Osteoblast (primary cell): ENCODE measurements at places on chromosomes 16 and 17. TPM values are rescaled to one million over a fixed set of nuclear protein-coding genes. Genes with fewer than 3 reads are reported as not detected.
A peak's percentile ranks its signal among the peaks of the same experiment; 100 is the strongest.

- no peak overlapping the region for H3K4me3 ChIP-seq
- peaks cover 82% of the 10 kb centered on the region for H3K36me3 ChIP-seq
- no peak overlapping the region for H3K27ac ChIP-seq
- DNase-seq, result no peak
Observed at GRCh38 chr16:85659336-85659735, 29.4 kb downstream of the GINS2 start.

PRAC2 gene
- total RNA-seq, result not detected in 2 replicates

- no peak overlapping the region for H3K27ac ChIP-seq
- H3K4me3 ChIP-seq, result no peak overlapping the region
- no peaks in the 10 kb centered on the region for H3K4me1 ChIP-seq
- no peaks in the 10 kb centered on the region for H3K27me3 ChIP-seq
Observed at GRCh38 chr17:39527220-39527813, 66.0 kb downstream of the CDK12 start.

KRT14 gene
- total RNA-seq, result 12.3 and 23.0 TPM in 2 replicates

DNA sequence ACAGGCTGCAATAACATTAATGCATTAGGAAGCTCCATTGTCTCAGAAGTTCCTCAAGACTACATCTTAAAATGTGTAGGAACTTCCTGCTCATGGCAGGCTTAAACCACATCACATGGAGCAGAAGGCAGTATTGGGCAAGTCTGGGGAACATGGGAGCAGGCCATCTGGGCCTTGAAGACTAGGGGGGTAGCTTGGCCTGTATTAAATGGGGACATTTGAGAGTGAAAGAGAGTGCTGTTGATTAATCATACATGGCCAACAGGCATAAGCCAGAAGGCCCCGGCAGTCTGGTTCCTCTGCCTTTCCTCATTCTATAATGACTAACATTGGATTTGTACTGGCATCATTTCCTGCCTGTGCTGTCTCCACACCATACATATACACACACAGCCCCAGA is 25.2 kb upstream of the SLC5A11 start:
- DNase-seq, result peak; percentile 65
- H3K4me3 ChIP-seq, result no peak overlapping the region
- H3K27ac ChIP-seq, result peak overlapping the region; percentile 43
- peaks cover 14% of the 10 kb centered on the region for H3K4me1 ChIP-seq
- H3K36me3 ChIP-seq, result peaks cover 82% of the 10 kb centered on the region

DNA sequence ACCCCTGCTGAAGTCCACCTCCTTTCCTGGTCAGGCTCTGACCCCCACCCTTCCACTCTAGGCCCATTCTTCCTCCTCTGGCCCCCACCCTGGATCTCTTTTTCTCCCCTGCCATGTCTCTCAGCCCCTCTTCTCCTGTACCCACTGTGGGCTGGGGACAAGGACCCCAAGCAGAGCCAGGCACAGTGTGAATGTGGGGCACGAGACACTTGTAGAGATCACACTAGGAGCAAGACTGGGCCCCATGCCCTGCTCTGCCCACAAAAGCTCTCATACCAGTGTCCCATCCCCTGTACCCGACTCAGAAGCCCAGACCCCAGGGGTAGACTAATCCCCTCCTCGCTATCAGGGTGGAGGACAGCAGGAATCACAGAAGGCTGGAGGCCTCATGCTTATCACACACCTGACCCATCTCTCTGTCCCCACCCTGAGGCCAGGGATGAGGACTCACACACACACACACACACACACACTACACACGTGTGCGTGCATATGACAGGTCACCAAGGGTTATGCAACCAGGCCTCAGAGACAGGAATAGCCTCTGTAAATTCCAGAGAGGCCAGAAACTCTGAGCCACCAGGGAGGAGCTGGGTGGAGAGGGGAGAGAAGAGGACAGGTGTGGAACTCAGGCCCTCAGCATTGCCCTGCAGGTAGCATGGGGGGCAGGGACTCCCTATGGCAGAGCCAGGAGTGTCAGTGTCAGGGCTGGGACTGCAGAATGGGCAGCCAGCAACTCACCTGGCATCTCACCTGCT is 21.1 kb downstream of the ARHGAP27 start:
- no peak overlapping the region for H3K27ac ChIP-seq
- no peaks in the 10 kb centered on the region for H3K36me3 ChIP-seq
- no peaks in the 10 kb centered on the region for H3K4me1 ChIP-seq
- H3K4me3 ChIP-seq, result no peak overlapping the region
- DNase-seq, result peak; percentile 71
- peaks cover 7% of the 10 kb centered on the region for H3K27me3 ChIP-seq

- H3K36me3 ChIP-seq, result no peaks in the 10 kb centered on the region
- H3K4me1 ChIP-seq, result peaks cover 32% of the 10 kb centered on the region
- no peak overlapping the region for H3K4me3 ChIP-seq
- peak; percentile 34 for DNase-seq
- H3K27me3 ChIP-seq, result no peaks in the 10 kb centered on the region
Observed at GRCh38 chr16:72844225-72844920, 203.6 kb downstream of the ZFHX3 start.

- no peaks in the 10 kb centered on the region for H3K4me1 ChIP-seq
- DNase-seq, result no peak
- peaks cover 31% of the 10 kb centered on the region for H3K36me3 ChIP-seq
- no peak overlapping the region for H3K4me3 ChIP-seq
Observed at GRCh38 chr17:7674934-7675333, 12.4 kb downstream of the TP53 start.

GRCh38 chr16:49283376-49284049 is 1.9 kb upstream of the CBLN1 start:
- H3K4me3 ChIP-seq, result no peak overlapping the region
- H3K36me3 ChIP-seq, result no peaks in the 10 kb centered on the region
- no peak overlapping the region for H3K27ac ChIP-seq
- H3K4me1 ChIP-seq, result no peaks in the 10 kb centered on the region
- H3K27me3 ChIP-seq, result peaks cover 41% of the 10 kb centered on the region

KDM6B gene
- total RNA-seq, result 5.6 and 12.3 TPM in 2 replicates

KRTAP9-1 gene
- total RNA-seq, result not detected in 2 replicates

SLC38A8 gene
- total RNA-seq, result not detected in 2 replicates

- H3K27ac ChIP-seq, result no peak overlapping the region
- no peak overlapping the region for H3K4me3 ChIP-seq
- peak; percentile 88 for DNase-seq
- H3K27me3 ChIP-seq, result no peaks in the 10 kb centered on the region
- peaks cover 57% of the 10 kb centered on the region for H3K36me3 ChIP-seq
Observed at GRCh38 chr16:67963662-67964321, 4.6 kb downstream of the SLC12A4 start.

- H3K27me3 ChIP-seq, result no peaks in the 10 kb centered on the region
- peaks cover 76% of the 10 kb centered on the region for H3K4me1 ChIP-seq
- no peaks in the 10 kb centered on the region for H3K36me3 ChIP-seq
- H3K27ac ChIP-seq, result peak overlapping the region; percentile 61
- peak overlapping the region; percentile 94 for H3K4me3 ChIP-seq
Observed at GRCh38 chr16:67245674-67246080, 1.6 kb downstream of the FHOD1 start.

ATP1B2 gene
- under 0.01 TPM in 1 of 2 replicates, not detected in the other for total RNA-seq

LGALS9B gene
- total RNA-seq, result not detected in 2 replicates

KRT37 gene
- not detected in 2 replicates for total RNA-seq

DNA sequence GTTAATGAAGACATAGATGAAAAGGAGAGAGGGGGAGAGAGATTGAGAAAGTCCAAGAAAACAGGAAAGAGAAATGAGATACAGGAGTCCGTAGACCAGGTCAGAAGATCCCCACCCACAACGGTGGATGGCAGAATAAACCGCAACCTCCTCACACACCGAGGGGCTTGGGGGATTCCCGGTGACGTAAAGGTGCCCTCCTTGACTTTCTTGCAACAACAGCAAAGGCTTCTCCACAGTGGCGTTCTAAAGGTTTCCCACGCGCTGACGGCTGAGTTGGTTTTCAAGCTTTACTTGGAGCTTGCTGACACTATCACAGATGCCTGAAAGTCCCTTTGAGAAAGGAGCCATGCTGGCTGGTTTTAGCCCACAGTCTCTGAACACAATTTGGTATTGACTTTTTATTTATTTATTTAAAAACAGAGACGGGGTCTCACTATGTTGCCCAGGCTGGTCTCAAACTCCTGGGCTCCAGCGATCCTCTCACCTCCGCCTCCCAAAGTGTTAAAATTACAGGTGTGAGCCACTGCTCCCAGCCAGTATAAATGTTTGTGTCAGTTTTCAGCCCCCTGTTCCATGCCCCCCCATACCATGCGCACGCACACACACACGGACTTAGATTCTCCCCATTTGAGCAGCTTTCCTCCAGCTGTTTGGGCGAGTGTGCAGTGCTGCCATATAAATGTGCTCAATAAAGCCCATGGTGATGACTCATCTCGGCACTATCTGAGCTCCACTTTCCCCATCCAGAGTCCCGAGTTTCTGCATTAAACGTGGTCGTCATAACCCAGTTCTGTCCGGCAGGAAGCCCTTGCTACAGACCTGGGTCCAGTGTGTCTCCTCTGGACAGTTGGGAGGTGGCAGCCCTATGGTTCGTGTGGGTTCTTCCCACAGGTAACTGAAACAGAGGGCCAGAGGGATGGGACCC is 33.0 kb upstream of the SEC14L1 start:
- DNase-seq, result peak; percentile 78
- no peaks in the 10 kb centered on the region for H3K36me3 ChIP-seq
- no peaks in the 10 kb centered on the region for H3K27me3 ChIP-seq
- no peak overlapping the region for H3K27ac ChIP-seq

GRCh38 chr16:78902321-78902720 is 698.2 kb downstream of the MAF start:
- H3K4me3 ChIP-seq, result no peak overlapping the region
- H3K36me3 ChIP-seq, result no peaks in the 10 kb centered on the region
- DNase-seq, result no peak
- no peaks in the 10 kb centered on the region for H3K27me3 ChIP-seq

- no peaks in the 10 kb centered on the region for H3K27me3 ChIP-seq
- DNase-seq, result no peak
- H3K4me3 ChIP-seq, result no peak overlapping the region
- H3K36me3 ChIP-seq, result no peaks in the 10 kb centered on the region
- peak overlapping the region; percentile 94 for H3K27ac ChIP-seq
- peaks cover 31% of the 10 kb centered on the region for H3K4me1 ChIP-seq
Observed at GRCh38 chr17:40915721-40916256, 21.7 kb downstream of the KRT23 start.

PRR11 gene
- total RNA-seq, result 3.8 and 418 TPM in 2 replicates

DNA sequence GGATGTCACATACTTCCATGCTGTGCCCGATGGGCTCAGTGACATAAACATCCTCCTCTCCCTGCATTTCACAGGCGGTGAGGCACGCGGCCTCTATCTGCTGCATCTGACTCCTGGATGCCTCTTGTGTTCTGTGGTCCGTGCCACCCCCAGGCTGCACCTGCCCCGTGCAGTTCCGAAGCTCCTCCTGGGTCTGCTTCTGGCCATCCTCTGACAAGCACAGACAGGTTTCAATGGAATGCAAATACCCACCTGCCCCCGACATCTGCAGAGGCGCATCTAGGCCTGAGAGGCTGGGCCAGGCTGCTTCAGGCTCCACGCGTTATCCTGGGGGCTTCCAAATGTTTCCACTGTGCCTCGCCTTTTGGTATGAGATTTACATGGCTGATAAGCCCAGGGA is 46.3 kb upstream of the DNAH17 start:
- no peak for DNase-seq
- no peaks in the 10 kb centered on the region for H3K36me3 ChIP-seq
- H3K27ac ChIP-seq, result no peak overlapping the region
- no peak overlapping the region for H3K4me3 ChIP-seq

OTOP2 gene
- total RNA-seq, result not detected in 2 replicates

INTS2 gene
- total RNA-seq, result 9.8 and 10.6 TPM in 2 replicates

GRCh38 chr17:38911081-38911730 is 14.2 kb upstream of the LASP1NB start:
- no peak overlapping the region for H3K27ac ChIP-seq
- no peak for DNase-seq
- H3K36me3 ChIP-seq, result peaks cover 90% of the 10 kb centered on the region
- H3K4me3 ChIP-seq, result no peak overlapping the region
- peaks cover 5% of the 10 kb centered on the region for H3K4me1 ChIP-seq

C16orf86 gene
- 6.2 and 6.9 TPM in 2 replicates for total RNA-seq

MGAT5B gene
- 0.36 and 0.59 TPM in 2 replicates for total RNA-seq

DNA sequence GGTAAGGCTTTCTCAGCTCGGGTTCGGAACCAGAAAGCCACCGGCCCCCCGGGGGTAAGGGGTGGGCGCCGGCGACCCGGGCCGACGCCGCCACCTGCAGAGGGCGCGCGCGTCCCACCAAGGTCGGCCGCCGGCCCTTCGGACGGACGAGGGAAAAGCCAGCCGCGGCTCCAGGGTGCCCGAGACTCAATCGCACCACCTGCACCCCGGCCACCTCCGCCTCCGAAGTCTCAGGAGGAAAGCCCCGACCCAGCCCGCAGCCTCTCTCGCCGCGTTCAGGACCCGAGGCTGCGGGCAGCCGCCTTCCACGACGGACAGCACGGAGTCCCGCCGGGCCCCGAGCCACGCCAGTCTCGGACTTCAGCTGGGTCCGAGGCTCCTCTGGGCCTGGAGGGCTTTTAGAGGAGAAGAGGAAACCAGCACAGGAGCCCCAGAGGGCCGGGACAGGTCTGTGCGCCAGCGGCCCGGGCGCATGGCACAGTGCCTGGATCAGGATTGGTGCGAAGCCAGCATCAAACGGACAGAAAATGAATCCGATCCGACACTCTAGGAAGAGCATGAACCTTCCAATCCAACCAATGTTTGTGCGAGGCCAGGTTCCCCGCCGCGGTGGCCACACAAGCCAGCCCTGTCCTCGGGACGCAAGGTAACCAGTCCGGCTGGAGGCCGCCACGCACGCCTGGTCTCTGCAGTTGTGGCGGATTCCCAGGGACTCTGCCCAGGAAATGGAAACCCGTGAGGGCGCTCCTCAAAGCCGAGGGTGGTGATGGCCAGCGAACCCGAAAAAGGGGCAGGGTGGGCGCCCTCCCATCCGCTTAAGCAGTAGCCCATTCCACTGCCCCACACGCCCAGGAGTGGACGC is 6.7 kb downstream of the CBX8 start:
- DNase-seq, result peak; percentile 98
- H3K4me3 ChIP-seq, result peak overlapping the region; percentile 10
- H3K27ac ChIP-seq, result no peak overlapping the region
- no peaks in the 10 kb centered on the region for H3K36me3 ChIP-seq

TBC1D3 gene
- not detected in 2 replicates for total RNA-seq

CDC27 gene
- total RNA-seq, result 80.3 and 96.1 TPM in 2 replicates

GRCh38 chr16:89453501-89454321 is 36.6 kb downstream of the ANKRD11 start:
- no peak overlapping the region for H3K27ac ChIP-seq
- H3K4me1 ChIP-seq, result peaks cover 31% of the 10 kb centered on the region
- peak; percentile 89 for DNase-seq
- H3K4me3 ChIP-seq, result no peak overlapping the region
- no peaks in the 10 kb centered on the region for H3K36me3 ChIP-seq

- no peaks in the 10 kb centered on the region for H3K27me3 ChIP-seq
- H3K27ac ChIP-seq, result peak overlapping the region; percentile 57
- H3K4me3 ChIP-seq, result no peak overlapping the region
- H3K4me1 ChIP-seq, result peaks cover 27% of the 10 kb centered on the region
Observed at GRCh38 chr17:77843896-77844295, 114.6 kb upstream of the TNRC6C start.

DNA sequence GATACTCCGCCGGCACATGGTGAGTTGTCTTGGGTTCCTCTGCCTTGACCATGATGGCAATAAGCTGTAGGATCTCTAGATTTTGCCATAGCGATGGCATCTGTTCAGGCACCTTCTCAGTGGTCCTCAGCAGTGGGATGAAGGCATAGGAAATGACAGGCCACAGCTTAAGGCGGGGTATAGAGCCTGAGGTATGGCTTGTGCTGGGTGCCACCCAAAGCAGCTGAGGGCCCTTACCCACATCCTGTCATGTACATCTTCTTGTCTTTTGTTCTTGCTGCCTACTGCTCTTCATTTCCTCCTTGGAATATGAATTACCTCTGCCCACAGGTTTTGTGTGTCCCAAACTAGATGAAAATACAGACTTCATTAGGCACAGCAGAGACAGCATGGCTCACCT is 29.5 kb downstream of the KAT7 start:
- no peaks in the 10 kb centered on the region for H3K27me3 ChIP-seq
- no peak overlapping the region for H3K27ac ChIP-seq
- peaks cover 61% of the 10 kb centered on the region for H3K36me3 ChIP-seq
- H3K4me3 ChIP-seq, result no peak overlapping the region

TEKT1 gene
- not detected in 2 replicates for total RNA-seq
